ENCODE measurements at places on chromosomes 12 and 14. TPM values are rescaled to one million over a fixed set of nuclear protein-coding genes. Genes with fewer than 3 reads are reported as not detected.

DNA sequence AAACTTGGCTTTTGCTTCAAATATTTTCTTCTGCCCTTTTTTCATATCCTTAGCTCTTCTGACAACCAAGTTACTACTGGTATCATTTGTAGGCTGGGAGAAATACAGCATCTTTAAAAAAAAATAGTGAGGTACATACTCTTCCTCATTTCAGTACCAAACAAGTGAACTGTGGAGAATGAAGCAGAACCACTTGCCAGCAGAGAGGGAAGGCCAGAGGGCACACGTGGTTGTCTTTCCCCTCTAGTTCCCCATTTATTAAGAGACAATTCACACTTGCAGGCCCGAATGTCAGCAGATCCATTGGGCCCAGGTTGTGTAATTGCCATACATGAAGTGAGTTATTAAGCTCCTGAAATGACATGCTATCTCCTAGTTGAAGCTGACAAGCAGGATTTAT lies 3.2 kb downstream of the SUSD6 start:
- no peak for DNase-seq
- H3K4me3 ChIP-seq, result no peak overlapping the region
- H3K27ac ChIP-seq, result peak overlapping the region; percentile 99
- peaks cover 78% of the 10 kb centered on the region for H3K4me1 ChIP-seq
- H3K36me3 ChIP-seq, result no peaks in the 10 kb centered on the region

DNA sequence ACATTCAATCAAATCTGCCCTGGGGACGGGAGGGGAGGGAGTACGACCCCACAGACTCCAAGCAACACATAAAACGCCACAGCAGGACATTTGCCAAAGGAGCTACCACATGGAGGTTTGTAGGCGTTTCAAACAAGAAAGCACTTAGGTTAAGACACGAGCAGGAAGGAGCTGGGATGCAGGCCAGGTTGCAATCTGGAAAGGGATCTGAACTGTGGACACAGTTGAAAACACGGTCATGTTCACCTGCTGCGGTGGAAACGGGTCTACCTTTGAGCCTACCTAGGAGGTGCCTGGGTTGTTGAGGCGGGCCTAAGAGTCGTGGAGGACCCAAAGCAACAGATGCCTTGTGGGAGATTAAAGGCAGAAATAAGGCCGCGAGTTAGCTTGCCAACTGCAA lies 18.4 kb downstream of the PRKAB1 start:
- peaks cover 27% of the 10 kb centered on the region for H3K4me1 ChIP-seq
- no peaks in the 10 kb centered on the region for H3K27me3 ChIP-seq
- DNase-seq, result no peak
- peak overlapping the region; percentile 79 for H3K27ac ChIP-seq
- no peak overlapping the region for H3K4me3 ChIP-seq
- peaks cover 25% of the 10 kb centered on the region for H3K36me3 ChIP-seq

GRCh38 chr12:43100231-43100630 lies 451.8 kb downstream of the ADAMTS20 start:
- no peak overlapping the region for H3K4me3 ChIP-seq
- no peaks in the 10 kb centered on the region for H3K36me3 ChIP-seq
- H3K4me1 ChIP-seq, result no peaks in the 10 kb centered on the region
- DNase-seq, result no peak
- H3K27me3 ChIP-seq, result no peaks in the 10 kb centered on the region

DNA sequence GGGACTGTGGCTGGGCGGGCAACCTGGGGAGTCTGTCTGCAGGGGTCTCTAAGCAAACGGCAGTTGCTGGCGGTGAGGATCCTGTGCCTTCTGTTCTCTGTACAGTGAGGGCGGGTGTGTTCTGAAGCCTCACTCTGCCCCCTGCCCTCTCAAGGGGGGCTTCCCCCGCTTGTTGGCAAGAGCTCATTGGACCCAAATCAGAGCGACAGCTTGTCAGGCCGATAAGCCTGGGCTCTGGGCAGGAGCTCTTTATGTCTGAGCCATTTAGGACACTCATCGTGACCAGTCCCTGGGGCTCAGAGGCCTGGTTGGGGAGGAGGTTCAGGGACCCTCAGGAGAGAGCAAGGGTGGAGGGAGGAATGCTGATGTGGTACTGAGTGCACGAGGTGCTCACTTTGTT lies 136.0 kb downstream of the TSPAN9 start:
- H3K4me1 ChIP-seq, result no peaks in the 10 kb centered on the region
- H3K27me3 ChIP-seq, result no peaks in the 10 kb centered on the region
- DNase-seq, result no peak

The CTSG gene
- total RNA-seq, result 3.3 TPM

GRCh38 chr12:47987411-47988072 lies 16.7 kb downstream of the COL2A1 start:
- no peaks in the 10 kb centered on the region for H3K36me3 ChIP-seq
- no peak for DNase-seq
- H3K4me1 ChIP-seq, result no peaks in the 10 kb centered on the region
- H3K4me3 ChIP-seq, result no peak overlapping the region

GRCh38 chr14:51081209-51081608 lies 13.7 kb downstream of the TRIM9 start:
- H3K4me1 ChIP-seq, result no peaks in the 10 kb centered on the region
- no peaks in the 10 kb centered on the region for H3K36me3 ChIP-seq
- H3K4me3 ChIP-seq, result no peak overlapping the region
- no peak for DNase-seq

DNA sequence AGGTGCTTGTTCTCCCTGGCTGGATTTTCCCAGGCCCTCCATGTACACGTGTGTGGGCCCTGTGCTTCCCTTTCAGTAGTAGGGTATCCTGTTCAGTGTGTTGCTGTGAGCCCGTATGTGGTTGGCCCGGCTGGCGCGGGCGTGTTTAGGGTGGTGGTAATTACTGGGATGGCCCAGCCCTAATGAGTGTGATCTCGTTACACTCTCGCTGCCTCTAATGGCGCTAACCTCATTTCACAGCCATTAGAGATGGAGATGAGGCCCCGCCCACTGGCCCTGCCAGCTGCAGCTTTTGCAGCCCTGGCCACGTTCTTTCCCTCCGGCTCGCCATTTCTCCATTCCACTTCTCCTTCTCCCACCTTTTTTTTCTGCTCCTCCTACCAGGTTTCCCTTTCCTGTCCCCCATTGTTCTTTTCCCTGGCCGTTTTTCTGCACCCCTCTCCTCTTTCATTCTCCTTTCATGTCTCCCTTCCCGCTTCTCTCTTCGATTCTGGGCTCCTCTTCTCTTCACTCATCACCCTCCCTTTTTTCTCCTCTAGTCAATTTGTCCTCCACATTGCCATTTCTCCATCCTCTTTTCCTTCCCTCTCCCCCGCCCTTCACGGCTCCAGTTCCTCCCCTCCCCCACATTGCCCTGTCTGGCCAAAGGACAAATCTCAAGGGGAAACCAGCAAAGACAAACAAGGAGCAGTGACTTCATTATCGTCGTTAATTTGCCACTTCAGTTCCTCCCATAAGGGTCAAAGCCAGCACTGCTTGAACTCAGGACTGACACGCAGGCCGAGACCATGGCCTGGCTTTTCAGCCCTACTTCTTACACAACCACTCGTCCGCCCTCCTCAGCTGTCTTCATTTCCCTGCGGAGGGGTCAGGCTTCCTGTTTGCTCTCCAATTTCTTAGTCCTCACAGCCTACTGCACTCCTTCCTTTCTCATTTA lies 6.8 kb downstream of the ZFHX2 start:
- H3K4me3 ChIP-seq, result no peak overlapping the region
- no peaks in the 10 kb centered on the region for H3K27me3 ChIP-seq
- H3K27ac ChIP-seq, result peak overlapping the region; percentile 3
- no peaks in the 10 kb centered on the region for H3K36me3 ChIP-seq
- peak; percentile 75 for DNase-seq

DNA sequence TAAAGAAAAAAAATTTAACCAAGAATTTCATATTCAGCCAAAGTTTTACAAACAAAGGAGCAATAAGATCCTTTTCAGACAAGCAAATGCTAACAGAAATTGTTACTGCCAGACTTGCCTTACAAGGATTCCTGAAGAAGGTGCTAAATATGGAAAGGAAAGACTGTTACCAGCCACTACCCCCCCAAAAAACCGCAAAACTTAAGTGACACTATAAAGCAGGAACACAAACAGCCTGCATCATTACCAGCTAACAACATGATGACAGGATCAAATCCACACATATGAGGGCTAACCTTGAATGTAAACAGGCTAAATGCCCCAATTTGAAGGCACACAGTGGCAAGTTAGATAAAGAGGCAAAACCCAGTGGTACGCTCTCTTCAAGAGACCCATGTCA lies 55.7 kb downstream of the APOBEC1 start:
- H3K27me3 ChIP-seq, result no peaks in the 10 kb centered on the region
- H3K27ac ChIP-seq, result no peak overlapping the region
- H3K4me3 ChIP-seq, result no peak overlapping the region

GRCh38 chr12:22974865-22975264 lies 349.9 kb downstream of the ETNK1 start:
- H3K27me3 ChIP-seq, result no peaks in the 10 kb centered on the region
- no peak overlapping the region for H3K27ac ChIP-seq
- no peaks in the 10 kb centered on the region for H3K36me3 ChIP-seq
- DNase-seq, result no peak
- no peaks in the 10 kb centered on the region for H3K4me1 ChIP-seq

DNA sequence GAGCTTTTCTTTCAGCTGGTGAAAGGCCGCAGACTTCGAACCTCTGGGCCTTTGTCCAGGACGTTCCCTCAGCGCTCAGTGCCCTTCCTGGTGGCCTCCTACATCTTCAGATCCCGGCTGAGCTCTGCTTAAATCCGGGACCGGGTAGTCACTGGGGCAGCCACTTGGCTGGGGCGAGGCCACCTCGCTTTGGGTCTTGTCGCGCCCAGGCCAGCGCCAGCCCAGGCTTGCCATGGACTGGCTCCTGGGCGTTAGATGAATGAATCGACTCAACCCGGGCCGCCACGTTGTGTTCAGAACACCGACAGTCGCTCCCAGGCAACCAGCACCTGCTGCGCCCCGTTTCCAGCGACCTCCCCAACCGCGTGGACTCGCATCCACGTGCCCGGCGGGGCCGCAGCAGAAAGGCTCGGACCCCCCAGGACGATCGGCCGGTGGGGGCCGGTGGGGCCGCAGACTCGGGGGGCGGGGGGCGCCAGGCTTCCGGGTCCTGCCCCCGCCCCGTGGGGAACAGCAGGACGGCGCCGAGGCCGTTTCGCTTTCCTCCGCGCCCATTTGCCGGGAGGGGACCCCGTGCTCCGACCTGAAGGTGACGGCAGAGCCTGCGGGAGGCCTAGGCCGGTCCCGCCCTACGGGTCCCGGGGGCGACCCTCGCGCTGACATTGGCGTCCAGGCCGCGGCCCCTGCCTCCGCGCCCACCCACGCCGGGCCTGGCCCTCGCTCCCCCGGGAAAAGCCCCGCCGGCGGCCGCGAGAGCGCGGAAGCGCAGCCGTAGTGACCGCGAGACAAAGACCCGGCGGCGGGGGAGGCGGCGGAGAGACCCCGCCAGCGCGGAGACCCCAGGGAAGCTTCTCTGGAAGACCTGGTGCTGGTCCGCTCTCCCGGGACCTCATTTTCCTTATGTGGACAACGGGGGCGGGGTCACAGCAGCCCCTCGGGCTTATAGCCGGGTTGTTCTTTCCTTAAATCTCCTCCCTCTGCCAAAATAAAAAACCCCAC lies 37.3 kb upstream of the RCOR1 start:
- H3K4me3 ChIP-seq, result peak overlapping the region; percentile 90
- DNase-seq, result peak; percentile 53
- no peaks in the 10 kb centered on the region for H3K36me3 ChIP-seq

- no peaks in the 10 kb centered on the region for H3K27me3 ChIP-seq
- H3K4me1 ChIP-seq, result peaks cover 80% of the 10 kb centered on the region
- no peak overlapping the region for H3K4me3 ChIP-seq
Measured at GRCh38 chr12:116068853-116069252, 208.6 kb downstream of the MED13L start.

GRCh38 chr12:104583301-104583700 lies 126.6 kb downstream of the CHST11 start:
- H3K4me1 ChIP-seq, result peaks cover 35% of the 10 kb centered on the region
- H3K27me3 ChIP-seq, result no peaks in the 10 kb centered on the region
- DNase-seq, result no peak
- no peaks in the 10 kb centered on the region for H3K36me3 ChIP-seq
- no peak overlapping the region for H3K27ac ChIP-seq
- H3K4me3 ChIP-seq, result no peak overlapping the region
